ENCODE measurements at places on chromosomes 3 and 15.

DNA sequence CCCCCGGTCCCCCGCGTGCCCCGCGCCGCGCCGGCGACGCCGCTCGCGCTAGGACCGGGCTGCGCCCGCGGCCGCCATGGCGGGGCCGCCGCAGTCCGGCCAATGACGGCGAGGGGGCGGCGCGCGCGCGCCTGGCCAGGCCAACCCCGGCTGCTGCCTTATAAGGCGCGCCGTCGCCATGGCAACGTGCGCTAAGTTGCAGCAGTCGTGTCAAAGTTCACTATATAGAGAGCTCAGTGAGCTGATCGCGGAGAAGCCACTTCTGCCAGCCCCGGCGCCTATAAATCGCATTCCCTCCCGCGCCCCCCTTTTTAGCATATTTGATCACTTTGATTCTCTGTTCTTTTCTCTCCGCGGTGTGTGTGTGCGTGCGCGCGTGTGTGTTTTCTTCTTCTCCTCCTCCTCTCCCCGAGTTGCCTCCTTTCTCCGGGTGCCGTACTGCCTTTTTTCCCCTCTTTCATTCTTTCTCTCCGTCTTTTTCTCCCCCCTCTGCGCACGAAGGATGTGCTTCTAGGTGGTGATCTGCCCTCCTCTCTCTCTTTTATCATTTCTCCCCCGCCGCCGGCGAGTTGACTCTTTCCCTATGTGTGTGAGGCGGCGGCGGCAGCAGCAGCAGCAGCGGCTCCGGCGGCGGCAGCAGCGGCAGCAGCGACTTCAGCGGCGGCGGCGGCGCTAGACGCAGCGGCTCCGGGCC lies at the start of gene NR2F2:
Gene NR2F2 (plus strand): TSS at position 251 of the 694 bp plus-strand sequence. CDS start 1,406 bp downstream, outside the sequence.
- peaks cover 65% of the 10 kb centered on the region for H3K27me3 ChIP-seq
- H3K27ac ChIP-seq = no peak within 1 kb of the TSS
- H3K4me3 ChIP-seq = peak within 1 kb of the TSS; percentile 80
- no peak for DNase-seq
- peaks cover 11% of the 10 kb centered on the region for H3K4me1 ChIP-seq

DNA sequence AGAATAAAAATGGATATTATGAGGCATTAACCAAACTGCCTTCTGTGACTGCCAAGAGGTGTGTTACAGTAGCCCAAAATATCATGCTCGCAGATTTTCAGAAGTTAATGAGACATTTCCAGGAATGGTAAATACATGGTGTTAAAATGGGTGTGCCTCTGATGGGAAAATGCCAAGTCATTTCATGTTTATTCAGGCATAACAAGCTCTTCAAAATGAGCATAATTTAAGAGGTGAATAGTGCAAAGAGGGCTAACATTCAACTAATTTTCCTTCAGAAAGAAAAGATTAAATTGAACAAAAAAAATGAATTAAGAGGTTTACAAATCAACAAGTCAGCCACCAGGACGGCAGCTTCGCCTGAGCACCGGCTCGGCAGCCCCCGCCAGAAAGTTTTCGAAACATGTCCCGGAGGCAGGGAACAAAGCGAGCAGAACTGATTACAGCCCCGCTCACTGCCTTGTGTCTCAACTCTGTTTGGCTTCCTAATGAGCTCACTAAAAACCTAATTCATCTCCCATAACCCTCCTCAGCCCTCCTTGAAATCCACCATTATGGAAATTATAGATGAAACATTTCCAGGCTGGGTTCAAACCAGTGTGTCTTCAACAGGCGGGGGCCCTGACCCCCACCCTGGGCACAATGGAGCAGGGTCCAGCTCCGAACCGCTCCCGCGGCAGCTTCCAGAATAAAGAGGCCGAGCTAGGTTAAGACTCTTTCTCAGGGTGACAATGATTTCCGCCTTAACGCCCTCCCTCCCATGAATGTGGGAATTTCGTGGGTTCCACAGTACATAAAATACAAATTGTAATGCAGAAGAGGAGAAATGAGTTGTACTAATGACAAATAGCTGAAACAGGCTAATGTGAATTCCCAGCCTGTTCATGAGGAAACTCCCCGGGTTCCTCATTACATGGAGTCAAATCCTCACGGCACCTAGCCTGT lies 43.9 kb downstream of the MEIS2 start:
- H3K4me1 ChIP-seq = no peaks in the 10 kb centered on the region
- peaks cover 12% of the 10 kb centered on the region for H3K27me3 ChIP-seq
- DNase-seq = no peak
- no peak overlapping the region for H3K4me3 ChIP-seq
- no peak overlapping the region for H3K27ac ChIP-seq

- no peaks in the 10 kb centered on the region for H3K36me3 ChIP-seq
- no peak overlapping the region for H3K27ac ChIP-seq
- no peak overlapping the region for H3K4me3 ChIP-seq
Observed at GRCh38 chr3:167837466-167837865, 101.9 kb downstream of the SERPINI1 start.

- DNase-seq = no peak
- H3K36me3 ChIP-seq = no peaks in the 10 kb centered on the region
- H3K4me3 ChIP-seq = peak overlapping the region; percentile 94
- H3K27me3 ChIP-seq = no peaks in the 10 kb centered on the region
- peak overlapping the region; percentile 94 for H3K27ac ChIP-seq
Observed at GRCh38 chr3:146543461-146544001, 876 bp downstream of the PLSCR1 start.

- H3K4me3 ChIP-seq = no peak overlapping the region
- H3K27me3 ChIP-seq = no peaks in the 10 kb centered on the region
- no peak overlapping the region for H3K27ac ChIP-seq
Observed at GRCh38 chr3:39166134-39166710, 12.8 kb upstream of the CSRNP1 start.

DNA sequence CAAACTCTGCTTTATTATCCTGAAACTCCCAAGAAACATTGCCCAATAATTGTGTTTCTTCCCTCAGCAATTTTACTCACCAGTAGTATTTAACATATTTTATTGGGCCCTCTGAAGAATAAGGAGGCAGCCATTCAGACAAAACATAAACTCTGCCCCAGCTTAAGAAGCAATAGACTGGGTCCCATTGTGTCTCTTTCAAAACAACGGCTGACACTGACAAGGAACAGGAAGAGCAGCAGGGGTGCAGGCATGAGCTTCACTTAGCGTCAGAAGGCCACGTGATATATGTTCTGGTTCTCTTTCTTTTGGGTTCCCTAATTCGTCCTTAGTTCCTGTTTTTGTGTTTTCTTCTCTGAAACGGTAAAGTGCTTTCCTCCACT lies 242.3 kb downstream of the FHIT start:
- DNase-seq = no peak
- no peaks in the 10 kb centered on the region for H3K27me3 ChIP-seq
- no peak overlapping the region for H3K4me3 ChIP-seq
- H3K36me3 ChIP-seq = no peaks in the 10 kb centered on the region
- no peak overlapping the region for H3K27ac ChIP-seq

DNA sequence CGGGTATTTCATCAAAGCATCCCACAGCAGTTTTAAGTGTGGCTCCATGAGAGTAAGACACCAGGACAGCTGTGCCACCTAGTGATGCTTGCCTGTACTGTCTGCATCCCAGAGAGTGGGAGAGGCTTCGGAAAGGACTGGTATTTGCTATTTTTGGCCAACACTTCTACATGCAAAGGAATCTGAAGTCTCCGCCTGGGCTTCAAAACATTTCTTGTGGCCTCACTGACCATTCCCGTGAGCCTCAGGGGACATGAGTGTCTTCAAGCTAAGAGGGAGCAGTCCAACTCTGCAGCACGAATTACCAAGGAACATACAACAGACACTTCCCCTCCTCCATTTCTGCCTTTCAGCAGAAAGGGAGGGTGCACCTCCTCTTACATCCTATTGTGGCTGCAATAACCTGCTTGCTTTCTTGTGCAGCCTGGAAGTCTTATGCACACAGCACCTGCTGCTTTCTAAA lies 177.5 kb downstream of the RORA start:
- H3K27ac ChIP-seq = no peak overlapping the region
- no peak for DNase-seq
- no peaks in the 10 kb centered on the region for H3K36me3 ChIP-seq
- H3K4me3 ChIP-seq = no peak overlapping the region
- peaks cover 2% of the 10 kb centered on the region for H3K4me1 ChIP-seq

DNA sequence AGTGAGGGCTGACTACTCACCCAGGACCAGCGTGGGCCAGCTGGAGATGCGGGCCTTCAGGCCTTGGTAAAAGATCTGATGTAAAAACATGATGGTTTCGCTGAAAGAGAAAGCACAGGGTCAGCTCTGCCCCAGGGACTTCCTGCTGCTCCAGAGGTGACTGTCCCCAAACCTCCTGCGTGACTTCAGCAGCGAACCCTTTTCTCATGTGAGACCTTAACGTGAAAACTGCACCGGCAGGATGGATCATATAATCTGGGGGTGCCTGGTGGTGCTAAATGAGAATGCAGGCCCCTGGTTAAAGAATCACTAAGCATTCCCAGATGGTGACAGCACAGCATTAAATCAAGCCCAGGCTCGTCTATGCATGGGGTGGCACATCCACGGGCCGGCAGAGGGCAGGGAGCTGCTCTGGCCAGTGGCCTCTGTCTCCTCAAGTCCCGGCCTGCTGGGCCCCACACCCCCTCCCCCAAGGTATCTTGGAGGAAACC lies 55.4 kb downstream of the RASGRF1 start:
- H3K4me1 ChIP-seq = peaks cover 3% of the 10 kb centered on the region
- DNase-seq = no peak
- H3K27me3 ChIP-seq = peaks cover 30% of the 10 kb centered on the region
- H3K4me3 ChIP-seq = no peak overlapping the region

GRCh38 chr3:134407239-134407625 lies 33.0 kb upstream of the AMOTL2 start:
- peaks cover 2% of the 10 kb centered on the region for H3K4me1 ChIP-seq
- H3K36me3 ChIP-seq = peaks cover 8% of the 10 kb centered on the region
- H3K27ac ChIP-seq = no peak overlapping the region
- peaks cover 66% of the 10 kb centered on the region for H3K27me3 ChIP-seq

GRCh38 chr3:52246264-52246620 lies 683 bp downstream of the PPM1M start:
- peaks cover 62% of the 10 kb centered on the region for H3K4me1 ChIP-seq
- no peaks in the 10 kb centered on the region for H3K27me3 ChIP-seq
- peaks cover 4% of the 10 kb centered on the region for H3K36me3 ChIP-seq
- H3K4me3 ChIP-seq = peak overlapping the region; percentile 89
- peak overlapping the region; percentile 92 for H3K27ac ChIP-seq

GRCh38 chr15:57832183-57832582 lies 125.7 kb downstream of the POLR2M start:
- H3K36me3 ChIP-seq = no peaks in the 10 kb centered on the region
- DNase-seq = no peak
- H3K4me1 ChIP-seq = no peaks in the 10 kb centered on the region
- H3K27ac ChIP-seq = no peak overlapping the region

DNA sequence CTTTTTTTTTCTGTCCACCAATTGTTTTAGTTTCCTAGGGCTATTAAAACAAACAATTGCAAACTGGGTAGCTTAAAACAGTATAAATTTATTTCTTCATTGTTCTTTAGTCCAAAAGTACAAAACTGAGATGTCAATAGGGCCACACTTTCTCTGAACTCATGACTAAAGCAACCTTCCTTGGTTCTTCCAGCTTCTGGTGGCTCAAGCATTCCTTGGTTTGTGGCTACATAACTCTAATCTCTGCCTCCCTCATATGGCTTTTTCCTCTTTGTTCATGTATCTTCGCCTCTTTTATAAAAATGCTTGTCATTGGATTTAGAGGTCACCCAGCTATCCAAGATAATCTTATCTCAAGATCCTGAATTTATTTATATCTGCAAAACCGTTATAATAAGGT lies 914.5 kb upstream of the EPHA6 start:
- DNase-seq = no peak
- H3K27ac ChIP-seq = no peak overlapping the region
- H3K4me1 ChIP-seq = no peaks in the 10 kb centered on the region
- no peaks in the 10 kb centered on the region for H3K27me3 ChIP-seq

- peaks cover 2% of the 10 kb centered on the region for H3K4me1 ChIP-seq
- no peak overlapping the region for H3K4me3 ChIP-seq
Observed at GRCh38 chr15:47194718-47195117, 522.6 kb upstream of the SEMA6D start.

DNA sequence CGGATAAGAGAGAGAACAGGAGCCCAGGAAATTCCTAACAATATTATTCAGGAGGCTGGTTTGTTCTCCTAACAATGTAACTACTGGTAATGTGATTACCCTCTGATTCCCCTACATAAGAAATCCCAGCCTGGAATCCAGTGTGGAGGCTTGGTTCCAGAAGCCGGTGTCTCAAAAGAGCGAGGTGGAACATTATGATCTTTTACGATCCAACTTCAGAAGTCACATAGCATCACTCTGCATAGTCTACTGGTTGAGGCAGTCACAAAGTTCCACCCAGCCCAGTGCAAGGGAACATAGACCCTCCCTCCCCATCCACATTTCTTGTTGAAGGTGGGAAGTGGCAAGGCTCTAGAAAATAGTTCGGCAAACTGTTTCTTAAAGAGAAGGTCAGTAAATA lies 81.6 kb upstream of the GALNT15 start:
- no peak overlapping the region for H3K27ac ChIP-seq
- no peak overlapping the region for H3K4me3 ChIP-seq
- H3K36me3 ChIP-seq = no peaks in the 10 kb centered on the region
- no peak for DNase-seq
- H3K27me3 ChIP-seq = no peaks in the 10 kb centered on the region

DNA sequence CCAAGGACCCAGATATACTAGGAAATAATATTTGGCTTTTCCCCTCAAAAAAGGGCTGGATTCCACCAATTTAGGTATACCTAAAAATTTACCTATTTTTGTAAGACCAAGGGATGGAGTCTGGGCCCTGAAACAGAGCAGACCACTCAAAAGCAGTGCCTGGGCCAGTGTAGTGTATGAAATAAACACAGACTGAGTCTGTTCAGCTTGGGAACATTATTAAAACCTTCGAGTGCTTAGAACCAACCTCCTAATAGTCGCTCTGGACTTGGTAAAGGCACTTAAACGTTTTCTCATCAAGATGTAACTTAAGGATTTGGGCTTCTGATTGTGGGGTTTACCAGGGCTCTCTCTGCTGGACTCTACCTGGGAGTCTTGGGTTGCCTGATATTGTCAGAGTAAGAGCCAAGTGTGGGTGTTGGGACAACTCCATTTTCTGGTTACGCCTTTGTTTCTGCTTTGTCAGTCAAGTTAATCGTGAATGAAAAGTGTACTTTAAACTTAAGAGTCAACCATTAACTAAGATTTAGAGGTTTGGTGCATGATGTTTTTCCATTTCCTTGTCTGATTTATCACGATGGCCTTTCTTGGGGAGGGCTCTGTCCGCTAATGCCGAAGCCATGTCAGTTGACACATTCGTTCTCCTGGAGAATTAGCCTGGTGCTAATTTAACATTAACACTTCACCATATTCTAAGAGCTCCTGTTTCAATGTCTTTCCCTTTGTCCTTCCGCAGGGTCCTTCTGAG lies 221.0 kb upstream of the TPM1 start:
- no peak overlapping the region for H3K27ac ChIP-seq
- no peaks in the 10 kb centered on the region for H3K36me3 ChIP-seq
- no peaks in the 10 kb centered on the region for H3K4me1 ChIP-seq
- no peak for DNase-seq
- peaks cover 44% of the 10 kb centered on the region for H3K27me3 ChIP-seq

- H3K27me3 ChIP-seq = peaks cover 26% of the 10 kb centered on the region
- H3K4me1 ChIP-seq = no peaks in the 10 kb centered on the region
- no peak overlapping the region for H3K4me3 ChIP-seq
- DNase-seq = no peak
- no peaks in the 10 kb centered on the region for H3K36me3 ChIP-seq
Observed at GRCh38 chr3:8206971-8207617, 294.5 kb upstream of the LMCD1 start.

- H3K4me1 ChIP-seq = no peaks in the 10 kb centered on the region
- H3K36me3 ChIP-seq = no peaks in the 10 kb centered on the region
- no peak overlapping the region for H3K4me3 ChIP-seq
- peaks cover 7% of the 10 kb centered on the region for H3K27me3 ChIP-seq
- DNase-seq = no peak
Observed at GRCh38 chr15:36484038-36484778, 95.2 kb upstream of the CDIN1 start.

Measured in T-helper 17 cell (primary cell).